Stimulated activated naive CD8-positive, alpha-beta T cell treated with anti-CD3 and anti-CD28 coated beads, Interleukin-15, amount 100 ng/mL, for 72 hours (primary cell): ENCODE measurements at places on chromosomes 7 and 10.

GRCh38 chr7:66974986-66975590 is 20.3 kb downstream of the SBDS start:
- no peak for DNase-seq

DNA sequence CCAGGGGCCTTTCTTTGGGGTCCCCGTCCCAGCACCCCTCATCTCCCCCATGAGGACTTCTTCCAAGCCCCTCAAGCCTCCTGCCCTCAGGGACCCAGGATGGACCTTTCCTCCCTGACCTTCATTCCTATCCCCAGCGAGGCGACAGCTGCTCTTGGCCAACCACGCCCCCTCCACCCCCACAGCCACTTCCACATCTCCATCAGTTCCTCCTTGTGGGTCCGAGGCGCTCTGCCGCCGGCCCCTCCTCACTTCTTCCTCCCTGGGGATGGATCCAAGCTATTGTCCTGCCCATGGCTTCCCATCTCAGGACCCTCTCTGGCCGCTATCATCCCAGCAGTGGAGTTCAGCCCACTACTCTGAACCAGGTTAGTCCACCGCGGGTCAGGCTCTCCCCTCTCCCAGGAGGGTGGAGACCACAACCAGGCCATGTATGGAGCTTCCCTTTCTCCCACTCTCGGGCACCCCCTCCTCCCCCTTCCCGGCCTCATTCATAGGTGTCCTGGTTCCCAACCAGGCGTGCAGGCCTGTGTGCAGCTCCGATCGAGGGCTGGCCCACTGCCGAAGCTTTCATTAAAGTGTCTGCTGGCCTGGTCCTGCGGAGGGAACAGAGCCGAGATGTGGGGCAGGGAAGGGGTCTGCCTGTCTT is 1.7 kb upstream of the SH2B2 start:
- DNase-seq: no peak

DNA sequence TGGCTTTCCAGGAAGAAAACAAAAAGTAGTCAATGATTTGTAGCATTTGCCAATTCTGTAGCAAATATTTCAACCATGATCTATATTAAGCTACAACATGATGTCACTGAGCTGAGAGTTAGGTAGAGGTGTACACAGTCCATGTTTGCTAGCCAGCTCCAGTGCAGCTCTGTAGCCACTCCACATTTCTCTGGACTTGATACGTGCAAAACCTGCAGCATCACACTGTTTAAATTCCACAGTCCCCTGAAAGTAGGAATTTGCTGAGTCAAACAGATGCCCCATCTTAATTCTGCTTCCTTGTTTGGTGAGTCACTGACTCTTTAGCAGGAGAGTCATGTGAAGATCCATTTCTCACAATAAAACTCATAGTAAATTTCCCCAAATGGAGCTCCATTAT is 89.8 kb upstream of the LRRTM3 start:
- no peak for DNase-seq

DNA sequence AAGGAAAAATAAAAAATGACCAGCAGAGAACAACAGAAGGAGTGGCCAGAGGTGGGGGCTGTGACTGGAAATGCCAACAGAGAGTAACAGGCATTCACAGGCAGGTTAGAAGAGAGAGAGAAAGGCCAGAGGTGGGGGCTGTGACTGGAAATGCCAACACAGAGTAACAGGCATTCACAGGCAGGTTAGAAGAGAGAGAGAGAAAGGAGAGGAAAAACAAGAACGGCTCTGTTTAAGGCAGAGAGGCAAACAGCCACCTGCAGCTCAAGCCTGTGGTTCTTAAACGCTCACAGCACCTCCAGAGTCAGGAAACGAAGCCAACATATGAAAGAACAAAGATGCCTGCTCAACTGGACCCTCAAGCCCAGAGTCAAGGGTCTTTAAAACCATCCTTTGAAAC is 39.5 kb upstream of the DGKI start:
- no peak for DNase-seq

DNA sequence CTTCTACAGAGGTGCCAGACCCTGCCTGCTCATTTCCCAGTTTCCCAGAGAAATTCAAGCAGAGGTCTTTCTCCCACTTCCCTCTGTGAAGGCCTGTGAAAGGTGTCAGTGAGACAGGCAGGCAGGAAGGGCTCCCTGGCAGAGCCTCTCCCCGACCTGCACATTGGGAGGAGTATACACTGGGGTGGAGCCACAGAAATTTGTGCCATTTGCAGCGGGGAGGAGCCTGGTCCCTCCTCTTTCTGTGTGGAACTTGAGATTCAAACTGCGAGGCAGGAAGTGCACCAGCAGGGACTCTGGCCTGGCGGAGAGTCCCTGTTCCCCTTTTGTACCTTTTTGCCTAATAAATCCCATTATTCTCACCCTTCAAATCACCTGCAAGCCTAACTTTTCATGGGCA is 54.6 kb upstream of the OPN4 start:
- no peak for DNase-seq

DNA sequence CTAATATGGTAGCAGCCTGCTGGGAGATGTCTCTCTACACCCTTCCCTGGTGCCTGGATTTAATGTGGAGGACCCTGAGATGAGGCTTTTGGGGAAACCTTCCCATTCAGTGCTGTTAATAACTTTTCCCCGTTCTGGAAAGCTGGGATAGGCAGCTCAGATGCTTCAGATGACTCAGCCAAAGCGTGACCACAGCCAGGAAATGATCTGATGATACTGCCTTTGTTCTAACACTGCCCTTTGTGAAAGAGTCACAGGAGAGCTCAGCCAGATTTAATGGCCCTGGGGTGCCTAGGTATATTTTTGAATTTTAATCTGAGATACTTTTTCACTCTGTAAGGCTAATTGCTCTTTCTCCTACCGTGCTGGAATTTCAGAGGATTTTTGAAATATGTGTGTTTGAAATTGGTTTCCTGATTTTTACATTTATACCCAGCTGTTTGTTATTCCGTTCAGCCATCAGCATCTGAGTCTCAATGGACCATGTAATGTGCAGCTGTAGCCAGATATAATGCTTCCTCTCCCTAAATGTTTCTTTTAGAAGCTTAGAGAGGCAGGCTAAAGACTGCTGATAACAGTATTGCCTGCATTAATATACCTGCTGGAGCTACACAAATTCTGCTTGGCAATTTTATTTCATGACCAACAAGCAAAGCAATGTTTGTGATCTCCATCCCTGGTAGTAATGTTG is 17.8 kb downstream of the CELF2 start:
- no peak for DNase-seq

GRCh38 chr10:126908729-126909128 is 3.5 kb downstream of the DOCK1 start:
- DNase-seq: no peak

GRCh38 chr7:148733496-148733895 is 34.8 kb downstream of the CUL1 start:
- DNase-seq: no peak

- DNase-seq: no peak
Observed at GRCh38 chr7:11191574-11192220, 218.0 kb downstream of the PHF14 start.
